ENCODE measurements at places on chromosomes 13 and 19. TPM values are rescaled to one million over a fixed set of nuclear protein-coding genes. Genes with fewer than 3 reads are reported as not detected.
A peak's percentile ranks its signal among the peaks of the same experiment; 100 is the strongest.

The ZNF682 gene
- 2.8 TPM for total RNA-seq

The SULT2A1 gene
- not detected for total RNA-seq

DNA sequence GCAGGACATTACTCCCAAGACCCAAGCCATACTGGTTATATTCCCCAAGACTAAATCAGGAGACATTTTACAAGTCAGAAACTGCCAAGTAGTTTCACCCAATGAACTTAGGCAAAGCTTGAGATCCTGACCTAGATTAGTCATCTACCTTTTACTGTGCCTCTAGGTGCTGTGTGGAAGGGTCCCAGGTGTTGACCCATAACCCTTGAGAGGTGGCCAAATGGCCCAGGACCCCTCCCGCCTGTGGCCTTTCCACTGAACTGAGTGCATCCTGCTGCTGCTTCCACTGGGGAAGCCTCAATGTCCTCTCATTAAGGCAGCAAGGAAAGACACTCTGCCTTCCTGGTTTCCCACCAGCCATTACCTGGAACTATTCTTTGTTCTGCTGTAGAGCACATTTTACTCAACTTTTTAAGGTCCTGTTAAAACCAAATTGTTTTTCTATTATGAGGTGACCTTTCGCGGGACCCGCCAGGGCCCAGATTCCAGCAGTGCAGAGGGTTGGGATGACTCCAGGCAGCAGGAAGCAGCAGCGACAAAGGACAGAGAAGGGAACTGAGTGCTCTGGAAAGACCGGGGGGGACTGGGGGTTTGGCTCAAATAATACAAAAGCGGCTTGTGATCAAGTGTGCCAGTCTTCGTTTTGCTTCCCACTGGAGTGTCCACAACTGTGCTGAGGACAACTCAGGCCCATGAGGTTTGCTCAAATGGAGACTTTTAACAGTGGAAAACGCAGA lies 27.1 kb downstream of the ANKRD10 start:
- DNase-seq = no peak

The TGDS gene
- total RNA-seq = 12.2 TPM

DNA sequence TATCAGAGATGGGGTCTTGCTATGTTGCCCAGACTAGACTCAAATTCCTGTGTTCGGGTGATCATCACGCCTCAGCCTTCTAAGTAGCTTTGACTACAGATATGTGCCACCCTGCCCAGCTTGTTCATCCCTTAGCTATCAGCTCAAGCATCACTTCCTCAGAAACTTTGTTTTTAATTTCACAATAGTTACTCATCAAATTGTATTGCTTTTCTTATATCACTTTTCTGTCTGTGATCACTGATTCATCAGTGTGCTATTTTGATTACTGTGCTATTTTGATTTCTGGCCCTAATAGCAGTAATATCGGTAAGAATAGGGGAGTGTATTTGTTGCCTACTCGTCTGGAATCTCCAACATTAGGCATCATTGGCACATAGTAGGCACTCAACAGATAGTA lies 878.6 kb upstream of the PCDH20 start:
- no peak for DNase-seq

DNA sequence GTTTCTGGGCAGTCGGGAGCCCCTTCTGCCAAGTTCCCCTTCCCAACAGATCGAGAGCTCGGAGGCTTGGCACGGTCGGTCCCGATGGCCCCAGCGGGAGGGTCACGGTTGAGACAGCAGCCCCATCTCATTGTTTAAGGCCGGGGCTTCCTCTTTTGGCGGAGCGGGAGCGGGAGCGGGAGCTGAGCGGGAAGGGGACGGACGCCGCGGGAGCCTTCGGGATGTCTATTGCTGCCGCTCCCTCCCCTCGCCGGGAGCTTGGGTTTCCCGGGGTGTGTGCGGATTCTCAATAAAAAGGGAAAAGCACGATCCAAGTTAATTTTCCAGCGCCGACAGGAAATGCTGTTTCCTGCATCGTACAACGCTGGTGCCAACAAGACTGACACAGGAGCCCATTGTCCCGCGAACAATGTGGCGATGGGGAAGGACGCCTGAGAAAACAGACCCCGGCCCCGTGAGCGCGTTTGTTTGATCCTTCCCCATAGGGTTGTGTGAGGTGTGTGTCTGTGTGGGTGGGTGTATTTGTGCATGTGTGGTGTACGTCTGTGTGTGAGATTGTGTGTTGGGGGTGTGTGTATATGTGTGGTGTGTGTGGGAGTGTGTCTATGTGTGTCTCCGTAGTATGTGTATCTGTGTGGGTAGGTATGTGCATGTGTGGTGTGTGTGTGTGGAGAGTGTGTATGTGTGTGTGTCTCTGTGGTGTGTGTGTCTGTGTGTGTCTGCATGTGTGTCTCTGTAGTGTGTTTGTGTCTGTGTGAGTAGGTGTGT lies 36.3 kb upstream of the FLT1 start:
- no peak for DNase-seq

- no peak for DNase-seq
Measured at GRCh38 chr13:49417161-49417560, 26.7 kb downstream of the CAB39L start.

- no peak for DNase-seq
Measured at GRCh38 chr19:13841086-13841961, 35.6 kb upstream of the NANOS3 start.

DNA sequence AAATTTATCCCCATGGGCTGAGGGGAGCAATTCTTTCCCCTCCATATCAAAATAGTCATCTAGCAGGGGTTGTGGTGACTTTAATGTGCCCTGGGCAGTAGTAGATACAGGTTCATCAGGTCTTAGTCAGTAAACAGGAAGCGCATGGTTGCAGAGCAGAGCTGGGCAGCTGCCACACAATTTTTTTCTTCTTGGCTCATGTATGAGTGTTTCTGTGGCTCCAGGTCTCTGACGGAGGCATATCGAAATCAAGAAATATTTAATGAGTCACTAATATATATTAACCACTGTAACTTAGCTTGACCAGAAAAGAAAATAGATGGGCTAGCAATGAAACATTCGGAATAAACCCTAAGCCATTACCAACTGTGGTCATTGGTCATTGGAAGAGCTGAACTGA lies 68.4 kb upstream of the UBL3 start:
- DNase-seq = peak; percentile 44

All from epithelial cell of proximal tubule (primary cell).